ENCODE measurements at places on chromosomes 5 and 9.

DNA sequence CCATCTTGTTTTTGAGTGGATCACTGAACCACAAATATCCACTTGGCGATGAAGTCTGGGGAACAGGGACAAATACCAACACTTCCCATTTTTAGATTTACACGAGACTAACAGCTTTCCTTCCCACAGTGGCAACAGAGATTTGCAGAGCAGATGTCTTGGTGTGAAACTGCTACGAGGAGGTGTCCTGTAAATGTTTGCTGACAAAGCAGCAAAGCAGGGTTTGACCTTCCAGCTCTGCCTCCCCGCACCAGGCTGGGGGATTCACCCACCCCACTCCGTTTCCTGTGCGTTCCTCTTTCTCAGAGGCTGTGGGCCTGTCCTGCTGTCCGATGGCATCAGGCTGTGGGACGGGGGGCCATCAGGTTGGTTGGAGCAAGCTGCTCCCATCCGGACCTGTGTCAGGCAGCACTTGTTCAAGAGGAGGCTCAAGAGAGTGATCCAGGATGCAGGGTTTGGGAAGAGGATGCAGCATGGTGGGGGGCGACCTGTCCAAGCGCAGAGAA, 693 bp upstream of the RGS3 start:
- DNase-seq: no peak

GRCh38 chr9:116653348-116654058, 33.6 kb upstream of the TRIM32 start:
- no peak for DNase-seq

- no peak for DNase-seq
Measured at GRCh38 chr9:125949703-125950460, 202.7 kb downstream of the PBX3 start.

DNA sequence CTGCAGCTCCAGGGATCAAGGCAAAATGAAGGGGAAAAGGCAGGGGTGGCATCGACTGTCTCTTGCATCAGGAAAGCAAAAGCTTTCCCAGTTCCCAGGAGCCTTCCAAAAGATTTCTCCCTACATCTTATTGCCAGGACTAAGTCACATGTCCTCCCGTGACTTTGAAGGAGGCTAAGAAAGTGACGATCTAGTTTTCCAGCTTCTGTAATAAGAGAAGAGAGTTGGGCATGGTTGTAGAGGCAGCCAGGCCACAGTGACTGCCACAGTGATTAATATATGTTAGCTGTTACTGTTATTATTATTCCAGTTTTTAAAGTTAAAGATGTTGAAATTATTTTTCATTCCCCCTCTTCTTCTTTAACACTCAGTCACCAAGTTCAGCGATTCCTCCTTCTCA, 77.1 kb downstream of the RMI1 start:
- no peak for DNase-seq

DNA sequence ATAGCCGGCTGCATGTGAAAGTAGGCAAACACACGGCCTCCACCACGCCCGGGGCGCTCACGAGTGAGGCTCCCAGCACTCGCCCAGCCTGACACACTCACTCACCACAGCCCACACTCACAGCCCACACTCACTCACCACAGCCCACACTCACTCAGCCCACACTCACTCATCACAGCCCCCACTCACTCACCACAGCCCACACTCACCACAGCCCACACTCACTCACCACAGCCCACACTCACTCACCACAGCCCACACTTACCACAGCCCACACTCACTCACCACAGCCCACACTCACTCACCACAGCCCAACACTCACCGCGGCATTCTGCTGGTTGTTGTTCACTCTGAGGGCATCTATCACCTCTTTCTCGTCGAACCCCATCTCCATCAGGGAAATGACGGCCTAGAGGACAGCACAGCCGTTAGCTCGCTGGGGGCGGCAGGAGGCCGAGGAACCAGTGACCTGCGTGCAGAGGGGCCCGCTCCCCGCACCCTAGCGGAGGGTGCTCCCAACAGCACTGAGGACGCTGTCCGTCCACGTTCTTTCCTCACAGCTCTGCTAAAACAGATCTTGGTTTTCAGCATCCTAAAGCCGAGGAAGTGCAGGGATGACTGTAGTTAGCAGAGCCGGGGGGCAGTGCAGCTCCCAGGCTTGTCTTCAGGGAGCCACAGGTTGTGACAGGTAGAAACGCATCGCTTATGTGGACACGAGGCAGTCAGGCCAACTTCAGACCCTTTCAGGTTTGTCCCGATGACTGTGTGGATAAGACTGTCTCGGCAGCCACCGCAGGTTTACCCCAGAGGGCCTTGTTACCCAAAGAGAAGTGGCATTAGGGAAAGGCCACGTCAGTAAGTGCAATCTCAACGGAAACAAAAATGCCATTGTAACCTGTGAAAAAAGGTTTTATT, 21.6 kb downstream of the UBAC1 start:
- no peak for DNase-seq

DNA sequence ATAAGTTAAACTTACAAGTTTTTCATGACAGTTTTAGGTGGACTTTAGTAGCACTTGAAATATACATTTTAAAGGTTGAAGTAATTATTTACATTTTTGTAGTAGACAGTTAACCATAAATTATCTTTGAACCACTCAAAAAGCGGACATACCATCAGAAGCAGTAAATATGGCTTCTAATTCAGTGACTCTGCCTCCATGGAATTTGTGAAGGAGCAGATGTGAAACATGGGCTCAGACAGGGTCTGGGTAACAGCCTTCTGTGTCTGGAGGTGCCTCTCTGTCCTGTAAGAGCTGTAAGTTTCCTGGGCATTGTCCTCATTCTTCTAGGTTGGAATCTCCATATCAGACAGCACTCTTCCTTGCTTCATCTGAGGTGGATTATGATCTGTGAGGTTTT, 12.4 kb downstream of the RLN2 start:
- DNase-seq: no peak

- DNase-seq: no peak
Measured at GRCh38 chr9:131727184-131727759, 12.6 kb downstream of the RAPGEF1 start.

DNA sequence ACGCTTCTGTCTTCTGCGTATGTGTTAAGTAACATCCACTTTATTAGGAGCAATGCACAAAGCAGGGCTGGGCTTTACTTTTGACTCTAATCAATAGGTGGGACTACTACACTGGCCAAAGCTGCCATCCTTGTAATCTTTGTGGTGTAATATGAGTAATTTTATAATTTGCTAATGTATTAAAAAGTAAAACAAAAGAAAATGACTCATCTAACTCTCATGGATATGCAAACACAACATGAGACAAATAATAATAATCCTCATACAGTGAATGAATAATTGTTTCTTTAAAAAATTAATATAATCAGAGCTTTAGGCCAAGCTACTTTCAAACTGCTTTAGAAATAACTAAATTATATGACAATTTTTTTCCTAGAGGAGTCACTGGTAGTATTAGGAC, 90.7 kb downstream of the NR3C1 start:
- DNase-seq: no peak

GRCh38 chr5:7642029-7642428, 208.9 kb downstream of the CFAP90 start:
- no peak for DNase-seq

- DNase-seq: no peak
Measured at GRCh38 chr5:4192111-4192510, 596.5 kb downstream of the IRX1 start.

DNA sequence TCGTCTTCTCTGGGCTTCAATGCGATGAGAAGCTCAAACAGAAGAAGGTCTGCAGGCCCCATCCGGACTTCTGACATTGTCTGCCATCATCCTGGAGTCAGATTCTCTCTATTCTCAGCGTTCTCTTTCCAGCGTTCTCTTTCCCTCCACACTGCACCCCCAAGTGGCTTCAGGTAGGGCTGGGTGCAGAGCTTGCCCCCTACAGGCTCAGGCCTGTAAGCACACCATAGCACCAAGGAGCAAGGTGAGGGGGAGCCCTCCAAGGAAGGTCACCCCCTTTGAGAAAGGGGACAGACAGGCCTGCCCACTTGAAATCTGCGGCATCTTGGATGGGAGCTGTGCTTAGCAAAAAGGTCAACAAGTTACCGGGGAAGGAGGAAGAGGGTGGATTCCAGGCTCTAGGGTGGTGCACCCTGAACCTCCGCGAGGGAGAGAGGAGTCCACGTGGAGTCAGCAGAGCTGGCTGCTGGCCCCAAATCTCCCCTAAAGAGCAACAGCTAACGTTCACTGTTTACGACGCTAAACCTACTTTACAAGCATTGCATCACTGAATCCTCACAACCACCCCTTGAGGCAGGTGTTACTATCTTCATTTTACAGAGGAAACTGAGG, 27.5 kb downstream of the GPX3 start:
- no peak for DNase-seq

GRCh38 chr5:122755783-122756182, 19.1 kb upstream of the SNX2 start:
- no peak for DNase-seq

- DNase-seq: no peak
Measured at GRCh38 chr5:100889896-100890295, 13.2 kb downstream of the ST8SIA4 start.

GRCh38 chr5:58938563-58939424, 355.9 kb downstream of the RAB3C start:
- DNase-seq: no peak

GRCh38 chr9:130785053-130785452, 50.0 kb upstream of the ABL1 start:
- DNase-seq: no peak

GRCh38 chr5:138455232-138455930, 9.9 kb upstream of the EGR1 start:
- DNase-seq: no peak

DNA sequence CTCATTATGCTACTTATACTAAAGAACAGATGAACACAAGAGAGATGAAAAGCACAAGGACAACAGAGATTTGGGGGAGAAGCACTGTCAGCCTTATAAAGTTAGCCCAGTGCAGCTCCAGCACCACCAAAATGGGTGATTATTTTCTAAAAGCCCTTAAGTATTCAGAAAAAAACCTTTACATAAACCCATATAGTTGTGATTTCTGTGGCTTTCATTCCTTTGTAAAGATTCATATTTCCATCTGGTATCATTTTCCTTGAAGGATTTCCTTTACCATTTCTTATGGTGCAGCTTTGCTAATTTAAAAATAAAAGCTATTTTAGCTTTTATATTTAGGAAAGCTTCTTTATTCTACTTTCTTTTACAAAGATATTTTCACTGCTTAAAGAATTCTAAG, 311.0 kb downstream of the TMEM167A start:
- DNase-seq: no peak

GRCh38 chr9:129783516-129784361, 19.2 kb upstream of the TOR1B start:
- no peak for DNase-seq

DNA sequence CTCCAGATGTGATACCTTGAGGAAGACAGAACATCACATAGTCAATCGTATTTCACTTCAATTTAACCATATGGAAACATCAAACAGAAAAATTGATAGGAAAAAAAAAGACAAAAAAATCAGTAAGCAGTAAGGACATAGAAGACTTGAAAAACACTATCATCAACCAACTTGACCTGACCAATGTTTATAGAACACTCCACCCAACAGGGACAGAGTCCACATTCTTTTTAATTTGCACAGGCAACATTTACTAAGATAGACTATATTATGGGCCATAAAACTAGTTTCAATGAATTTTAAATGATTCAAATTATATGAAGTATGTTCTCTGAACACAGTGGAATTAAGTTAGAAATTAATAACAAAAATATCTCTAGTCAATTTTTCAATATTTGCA, 20.8 kb upstream of the MACIR start:
- DNase-seq: no peak

- no peak for DNase-seq
Measured at GRCh38 chr5:78647351-78647818, 1.2 kb downstream of the LHFPL2 start.

GRCh38 chr5:42787845-42788244, 23.8 kb downstream of the SELENOP start:
- no peak for DNase-seq

GRCh38 chr5:154351141-154351540, 94.7 kb upstream of the SAP30L start:
- no peak for DNase-seq

DNA sequence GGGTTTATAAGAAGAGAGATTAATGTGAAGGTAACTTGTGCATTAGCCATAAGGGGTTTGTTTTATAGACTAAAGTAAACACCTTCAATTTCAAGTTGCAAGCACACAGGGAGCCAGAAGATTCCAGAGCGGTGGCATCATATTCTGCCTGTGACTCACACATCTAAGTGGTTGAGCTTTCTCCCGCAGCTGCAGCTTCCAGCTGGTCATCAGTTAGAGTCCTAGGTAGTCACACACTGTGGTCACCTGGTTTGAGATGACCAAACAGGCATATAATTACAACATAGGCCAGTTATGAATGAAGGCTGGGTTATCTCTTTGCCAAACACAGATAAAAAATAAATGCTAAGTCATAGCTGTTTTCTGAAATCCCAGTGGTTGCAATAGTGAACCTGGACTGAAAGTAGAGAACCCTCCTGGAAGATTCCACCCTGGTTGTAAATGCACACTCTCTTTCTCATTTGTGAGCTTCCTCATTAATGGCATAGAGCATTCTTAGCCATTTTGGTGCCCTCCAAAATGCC, 171.3 kb downstream of the GDNF start:
- no peak for DNase-seq

DNA sequence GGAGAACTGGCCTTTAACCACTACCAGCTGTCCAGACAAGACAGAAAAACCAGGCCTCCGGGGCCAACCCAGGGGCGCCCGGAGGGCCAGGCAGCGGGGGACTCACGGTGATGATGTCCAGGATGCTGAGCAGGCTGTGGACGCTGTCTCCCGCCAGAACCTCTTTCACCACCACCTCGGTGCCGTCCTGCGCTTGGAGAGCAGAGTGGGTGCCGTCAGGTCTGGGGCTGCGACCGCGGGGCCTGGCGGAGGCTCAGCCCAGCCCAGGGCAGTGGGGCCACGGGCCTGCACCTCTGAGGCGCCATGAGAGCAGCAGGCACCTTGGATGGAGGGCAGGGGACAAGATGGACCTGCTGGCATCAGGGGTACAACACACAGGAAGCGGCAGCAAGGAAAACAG, 9.7 kb downstream of the PNPLA7 start:
- DNase-seq: no peak

DNA sequence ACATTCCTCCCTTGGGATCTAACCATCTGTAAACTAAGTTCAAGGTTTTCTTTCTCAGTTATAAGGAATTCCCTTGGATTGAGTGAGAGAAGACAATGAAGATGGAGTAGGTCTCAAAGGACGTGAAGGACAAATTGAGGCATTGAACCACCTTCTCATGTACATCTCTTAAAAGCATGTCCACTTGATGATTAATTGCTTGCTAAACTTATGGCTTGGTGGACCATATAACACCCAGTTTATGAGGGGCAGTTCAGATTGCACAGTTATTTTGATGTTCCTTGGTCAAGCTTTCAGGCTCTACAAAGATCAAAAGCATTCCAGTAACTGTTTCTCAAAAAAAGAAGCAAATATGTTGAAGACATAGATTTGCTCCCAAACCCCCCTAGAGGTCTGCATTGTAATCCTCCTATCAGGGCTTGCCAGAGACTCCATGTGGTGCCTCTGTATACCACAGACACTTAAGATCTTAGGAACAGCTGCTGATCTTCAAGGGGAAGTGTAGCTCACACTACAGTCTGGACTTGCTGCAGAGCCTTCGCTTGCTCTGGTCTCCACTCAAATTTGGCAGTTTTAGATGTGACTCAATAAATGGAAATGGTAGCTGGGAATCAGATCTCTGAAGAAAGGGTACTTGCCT, 56.9 kb upstream of the ALDH1A1 start:
- DNase-seq: no peak

Data from caudate nucleus (tissue), 63 donors.